ENCODE measurements at places on chromosomes 13 and 19.

GRCh38 chr19:10583036-10583776 is 3.9 kb downstream of the AP1M2 start:
- no peak for DNase-seq

- DNase-seq: no peak
Observed at GRCh38 chr13:106997696-106998095, 429.8 kb upstream of the ARGLU1 start.

DNA sequence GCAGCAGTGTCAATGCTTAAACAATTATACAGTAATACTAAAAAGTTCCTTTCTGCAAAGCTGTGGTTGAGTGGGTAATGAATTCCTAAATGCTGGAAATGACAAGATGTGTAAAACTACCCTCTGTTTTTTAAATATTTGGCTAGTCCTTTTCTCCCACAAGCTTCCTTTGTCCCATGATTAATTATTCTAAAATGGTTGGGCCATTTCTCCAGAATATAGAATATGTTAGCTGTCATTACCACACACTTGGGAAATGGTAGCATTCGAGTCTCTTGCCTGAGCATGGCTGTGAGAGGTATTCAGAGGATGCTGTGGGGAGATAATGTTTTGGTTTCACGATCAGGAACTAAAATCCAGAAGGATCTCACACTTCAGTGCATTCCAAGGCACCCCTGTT is 1185.8 kb downstream of the UQCRFS1 start:
- DNase-seq: no peak

GRCh38 chr13:72953391-72953965 is 105.3 kb upstream of the KLF5 start:
- DNase-seq: no peak

- no peak for DNase-seq
Observed at GRCh38 chr19:57302020-57302465, 18.2 kb upstream of the ZNF543 start.

GRCh38 chr13:29005763-29006120 is 185.6 kb downstream of the MTUS2 start:
- no peak for DNase-seq

- no peak for DNase-seq
Observed at GRCh38 chr13:35888981-35889380, 242.2 kb downstream of the DCLK1 start.

DNA sequence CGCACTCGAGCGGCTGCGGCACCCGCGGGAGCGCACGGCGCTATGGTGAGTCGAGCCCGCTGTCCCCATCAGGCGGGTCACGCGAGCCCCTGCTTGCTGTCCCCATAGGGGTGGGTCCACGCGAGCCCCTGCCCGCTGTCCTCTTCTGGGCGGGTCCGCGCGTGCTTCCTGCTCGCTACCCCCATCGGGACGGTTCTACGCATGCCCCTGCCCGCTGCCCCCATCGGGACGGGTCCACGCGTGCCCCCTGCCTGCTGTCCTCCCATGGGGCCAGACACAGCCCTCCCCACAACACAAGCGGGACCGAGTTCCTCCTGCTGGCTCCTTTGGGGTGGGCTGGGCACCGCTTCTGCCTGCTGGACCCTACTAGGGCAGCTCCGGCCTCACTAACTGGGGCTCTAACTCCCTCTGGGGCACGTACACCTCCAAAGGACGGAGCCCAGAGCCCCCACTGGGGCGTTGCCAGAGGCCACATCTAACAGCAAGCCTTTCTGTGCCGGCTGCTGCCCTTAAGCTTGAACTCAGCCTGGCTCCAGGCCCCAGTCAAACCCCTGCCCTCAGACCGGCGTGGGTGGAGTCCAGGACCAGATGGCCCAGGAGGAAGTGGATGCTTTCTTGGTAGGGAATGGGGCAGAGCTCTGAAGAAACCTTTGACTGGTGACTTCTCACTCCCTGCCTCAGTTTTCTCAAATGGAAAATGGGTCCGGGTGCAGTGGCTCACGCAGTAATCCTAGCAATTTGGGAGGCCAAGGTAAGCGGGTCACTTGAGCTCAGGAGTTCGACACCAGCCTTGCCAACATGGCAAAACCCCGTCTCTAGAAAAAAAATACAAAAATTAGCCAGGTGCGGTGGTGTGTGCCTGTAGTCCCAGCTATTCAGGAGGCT is 722 bp downstream of the COLGALT1 start:
- no peak for DNase-seq

- DNase-seq: no peak
Observed at GRCh38 chr13:69579351-69579750, 528.3 kb upstream of the ATXN8OS start.

DNA sequence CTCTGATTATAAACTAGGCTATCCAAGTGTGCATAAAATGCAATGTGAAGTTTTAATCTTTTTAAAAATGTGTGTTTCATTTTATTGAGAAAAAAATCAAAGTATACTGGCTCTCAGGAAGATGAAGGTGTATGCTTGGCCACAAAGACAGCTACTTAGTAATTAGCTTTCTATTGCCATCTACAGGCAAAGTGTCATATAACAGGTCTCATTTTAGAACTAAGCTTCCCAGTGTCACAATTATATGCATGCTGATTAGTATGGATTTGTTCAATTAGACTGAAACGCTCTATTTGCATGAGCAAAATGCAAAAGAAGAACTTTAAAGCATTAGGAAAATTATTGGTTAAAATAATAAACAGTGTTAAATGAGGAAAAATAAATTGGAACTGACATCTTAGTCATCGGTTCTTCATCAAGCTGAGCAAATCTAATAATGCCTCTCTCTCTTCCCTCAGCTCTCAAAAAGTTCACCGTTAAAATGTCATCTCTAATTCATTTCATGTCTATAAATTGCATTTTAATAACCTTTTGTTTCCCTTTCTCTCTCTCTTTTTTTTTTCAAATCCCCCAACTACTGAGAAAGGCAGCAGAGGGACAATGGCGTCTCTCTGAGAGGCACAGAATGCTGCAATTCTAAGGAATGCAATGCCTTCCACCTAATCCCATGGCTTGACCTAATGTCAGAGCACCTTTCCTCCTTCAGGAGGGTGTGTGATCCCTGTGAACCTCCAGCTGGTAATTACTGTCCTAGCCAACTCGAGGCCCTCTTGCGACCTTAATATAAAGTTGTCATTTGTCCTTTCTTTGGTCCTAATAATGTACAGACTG is 313.1 kb upstream of the MAB21L1 start:
- DNase-seq: peak; percentile 32

DNA sequence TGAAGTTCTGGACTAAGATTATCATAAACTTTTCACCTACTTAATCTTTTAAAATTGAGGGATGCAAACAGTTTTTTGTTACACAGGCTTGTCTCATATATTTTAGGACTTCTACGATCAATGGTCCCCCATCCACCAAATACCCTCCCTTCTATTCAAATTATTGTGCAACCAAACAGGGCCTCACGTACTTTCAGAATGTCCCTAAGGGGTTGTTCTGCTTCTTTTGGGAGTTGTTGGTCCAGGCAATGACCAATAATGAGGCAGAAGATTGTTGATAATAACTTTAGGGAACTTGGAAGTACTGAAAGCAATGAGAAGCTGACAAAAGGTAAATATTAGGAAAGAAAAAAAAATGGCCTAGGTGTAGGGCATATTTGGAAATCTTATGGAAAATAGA is 2.9 kb downstream of the DNAJC15 start:
- no peak for DNase-seq

DNA sequence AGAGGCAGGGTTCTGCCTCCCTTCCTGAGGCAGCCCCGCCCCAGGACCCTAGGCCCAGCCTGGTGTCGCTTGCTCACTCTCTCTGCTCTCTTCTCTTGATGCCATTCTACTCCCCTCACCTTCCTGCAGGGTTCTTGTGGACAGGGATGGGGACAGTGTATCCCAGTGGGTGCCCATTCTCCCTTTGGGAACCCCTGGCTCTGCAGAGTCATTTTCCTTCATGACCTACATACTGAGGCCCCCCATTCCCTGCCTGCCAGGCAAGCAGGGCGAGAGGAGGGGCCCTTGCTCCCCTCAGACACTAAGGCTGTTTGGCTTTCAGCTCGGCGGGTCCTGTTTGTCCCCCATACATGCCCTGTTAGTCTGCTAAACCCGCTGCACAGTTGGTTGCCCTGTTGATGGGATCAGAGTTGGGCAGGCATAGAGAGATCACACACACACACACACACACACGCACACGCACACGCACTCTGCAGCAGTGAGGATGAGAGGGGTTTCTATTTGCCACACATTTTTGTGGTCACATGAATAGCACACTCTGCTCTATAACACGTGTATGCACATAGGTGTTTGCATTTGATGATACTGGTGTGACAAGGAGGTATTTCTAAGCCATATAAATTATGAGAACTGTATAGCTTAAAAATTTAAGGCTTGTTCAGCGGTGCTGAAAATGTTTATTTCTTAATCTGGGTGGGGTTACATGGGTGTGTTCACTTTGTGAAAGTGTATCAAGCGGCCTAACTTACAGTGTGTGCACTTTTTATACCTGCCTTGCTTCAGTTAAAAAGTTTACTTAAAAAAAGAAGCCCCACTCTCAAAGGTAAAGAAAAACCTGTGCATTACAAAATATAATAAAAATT is 20.3 kb downstream of the NFIX start:
- DNase-seq: no peak

DNA sequence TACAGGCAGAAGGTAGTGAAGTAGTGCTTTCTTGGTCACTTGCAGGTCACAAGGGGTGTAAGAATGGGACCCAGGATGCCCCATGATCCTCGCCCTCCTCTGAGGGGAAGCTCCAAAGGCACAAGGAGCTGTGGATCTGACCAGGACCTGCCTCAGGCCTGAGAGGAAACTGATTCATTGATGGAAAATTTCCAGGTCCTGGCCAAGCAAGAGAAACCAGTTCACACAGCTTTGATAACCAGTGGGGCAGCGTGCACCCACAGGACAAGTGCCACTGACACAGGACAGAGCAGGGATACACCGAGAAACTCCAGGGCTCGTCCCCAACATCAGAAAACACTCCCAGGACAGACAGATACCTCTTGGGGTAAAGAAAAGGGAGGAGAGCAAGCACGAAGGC is 177.1 kb downstream of the RBM26 start:
- DNase-seq: no peak

DNA sequence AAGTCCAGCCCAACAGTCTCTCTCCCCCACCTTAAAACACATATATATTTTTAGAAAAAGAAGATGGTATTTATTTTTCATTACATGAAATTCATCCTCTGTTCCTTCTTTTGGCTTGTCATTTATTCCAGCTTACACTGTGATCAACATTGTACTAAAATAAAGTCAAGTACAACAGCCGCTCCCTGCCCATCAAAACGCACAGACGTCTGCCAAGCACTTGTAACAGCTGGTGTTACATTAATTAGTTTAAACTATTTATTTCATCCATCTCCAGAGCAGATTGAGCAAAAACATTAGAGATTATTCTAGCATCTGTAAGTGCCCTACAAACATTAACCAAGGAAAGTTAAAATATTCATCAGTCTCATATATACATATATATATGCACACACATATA is 350.5 kb downstream of the DACH1 start:
- DNase-seq: no peak

DNA sequence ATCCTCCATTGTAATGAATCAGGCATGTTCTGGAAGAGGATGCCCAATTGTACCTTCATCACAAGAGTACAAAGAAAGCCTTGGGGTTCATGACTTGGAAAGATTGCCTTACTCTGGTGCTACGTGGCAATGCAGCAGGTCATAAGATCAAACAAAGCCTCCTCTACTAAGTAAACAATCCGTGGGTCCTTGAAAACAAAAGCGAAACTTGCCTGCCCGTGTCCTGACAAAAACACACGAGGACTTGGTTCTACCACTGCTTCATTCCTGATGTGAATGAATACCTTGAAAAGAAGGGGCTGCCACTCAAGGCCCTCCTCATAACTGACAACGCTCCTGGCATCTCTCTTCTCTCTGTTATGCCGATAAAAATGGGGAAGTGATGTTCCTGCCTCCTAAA is 18.9 kb downstream of the ZNF563 start:
- DNase-seq: no peak

DNA sequence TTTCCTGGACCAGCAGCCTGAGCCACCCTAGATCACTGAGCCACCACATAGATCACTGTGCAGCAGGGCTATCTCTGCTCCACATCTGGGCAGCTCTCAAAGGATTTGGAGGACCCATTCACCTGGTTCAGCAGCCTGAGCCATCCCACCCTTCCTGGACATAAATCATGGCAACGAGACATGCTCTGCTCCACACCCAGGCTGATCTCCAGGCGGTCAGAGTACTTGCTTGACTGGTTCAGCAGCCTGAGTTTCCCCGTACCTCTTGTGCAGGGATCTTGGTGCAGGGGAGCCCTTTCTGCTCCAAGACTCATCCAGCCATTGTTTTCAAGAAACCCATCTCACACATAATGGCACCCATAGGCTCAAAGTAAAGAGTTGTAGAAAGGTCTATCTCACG is 195.3 kb downstream of the LIG4 start:
- DNase-seq: no peak

GRCh38 chr13:95188128-95188527 is 113.1 kb downstream of the ABCC4 start:
- no peak for DNase-seq

GRCh38 chr19:10624585-10624984 is 768 bp upstream of the SLC44A2 start:
- no peak for DNase-seq

- no peak for DNase-seq
Observed at GRCh38 chr19:32824191-32824751, 45.3 kb downstream of the SLC7A9 start.

DNA sequence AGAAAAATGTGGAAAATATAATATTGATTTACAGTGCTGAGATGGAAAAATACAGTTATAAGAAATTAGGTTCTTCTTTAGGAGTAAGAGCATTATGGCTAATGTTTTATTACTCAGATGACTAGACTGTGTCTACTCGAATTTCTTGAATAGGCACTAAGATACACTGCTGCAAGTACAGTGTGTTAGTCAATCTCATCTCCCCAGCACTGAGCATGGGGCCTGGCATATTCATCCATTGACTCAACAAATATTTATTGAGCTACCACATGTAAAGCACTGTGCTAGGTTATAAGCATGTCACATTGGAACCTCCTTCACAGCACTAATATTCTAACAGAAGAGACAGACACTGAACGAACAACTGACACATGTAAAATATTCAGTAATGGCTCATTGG is 242.5 kb upstream of the GPC6 start:
- no peak for DNase-seq

DNA sequence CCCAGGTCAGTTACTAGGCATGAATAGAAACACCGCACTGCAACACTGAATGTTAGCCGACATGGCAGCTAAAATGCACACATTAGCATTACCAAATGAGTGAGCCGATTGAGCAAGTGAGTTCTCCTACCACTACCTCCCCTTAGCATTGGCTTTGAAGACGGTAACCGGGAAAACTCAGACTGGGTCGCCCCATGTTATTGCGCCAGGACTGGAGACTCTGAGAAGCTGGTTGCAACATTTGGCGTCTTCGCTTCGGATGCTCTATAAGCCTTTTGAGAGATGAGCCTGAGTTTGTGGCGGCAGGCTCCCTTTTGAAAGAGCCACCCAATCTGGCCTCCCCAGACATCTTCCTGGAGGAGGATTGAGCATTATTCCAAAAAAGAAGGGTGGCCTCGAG is 68.5 kb upstream of the POMP start:
- no peak for DNase-seq

DNA sequence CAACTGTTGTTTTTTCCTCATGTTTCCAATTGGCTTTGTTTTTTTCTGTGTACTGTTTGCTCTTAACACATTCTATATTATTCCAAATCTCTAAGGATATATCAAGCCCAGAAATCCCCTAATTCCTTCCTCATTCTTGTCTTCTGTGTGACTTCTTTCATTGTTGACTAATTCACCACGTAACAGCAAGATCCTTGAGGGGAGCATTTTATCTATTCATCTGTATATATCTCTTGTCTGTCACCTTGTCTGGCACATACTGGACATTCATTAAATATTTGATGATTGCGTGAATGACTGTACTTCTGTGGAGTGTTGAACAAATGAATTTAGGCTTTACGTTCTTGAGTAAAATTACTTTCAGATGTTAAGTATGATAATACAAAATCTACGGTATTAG is 44.8 kb upstream of the OLFM4 start:
- DNase-seq: no peak
